Stimulated activated CD4-positive, alpha-beta T cell treated with anti-CD3 and anti-CD28 coated beads, Interleukin-1b, Interleukin-23, amount 100 ng/mL, for 4 hours (primary cell): ENCODE measurements at places on chromosomes 5 and 9.

DNA sequence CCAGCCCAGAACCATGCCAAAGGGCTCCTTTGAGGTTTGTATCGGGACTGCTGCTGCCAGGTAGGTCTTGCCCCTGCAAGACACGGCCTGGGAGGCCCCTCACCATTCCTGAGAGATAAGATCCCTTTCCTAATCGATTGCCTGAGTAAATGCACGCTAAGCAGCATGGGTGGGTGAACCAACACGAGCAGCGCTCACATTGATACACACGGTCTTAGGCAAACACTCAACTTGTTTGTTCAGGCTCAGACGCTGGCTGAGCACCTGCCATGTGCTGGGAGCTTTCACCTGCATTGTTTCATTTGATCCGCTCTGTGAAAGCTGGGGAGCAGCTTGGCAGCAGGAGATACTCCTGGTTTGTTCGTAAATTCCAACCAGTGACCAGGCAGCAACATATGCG lies 76.9 kb upstream of the NEURL1B start:
- no peak for DNase-seq

DNA sequence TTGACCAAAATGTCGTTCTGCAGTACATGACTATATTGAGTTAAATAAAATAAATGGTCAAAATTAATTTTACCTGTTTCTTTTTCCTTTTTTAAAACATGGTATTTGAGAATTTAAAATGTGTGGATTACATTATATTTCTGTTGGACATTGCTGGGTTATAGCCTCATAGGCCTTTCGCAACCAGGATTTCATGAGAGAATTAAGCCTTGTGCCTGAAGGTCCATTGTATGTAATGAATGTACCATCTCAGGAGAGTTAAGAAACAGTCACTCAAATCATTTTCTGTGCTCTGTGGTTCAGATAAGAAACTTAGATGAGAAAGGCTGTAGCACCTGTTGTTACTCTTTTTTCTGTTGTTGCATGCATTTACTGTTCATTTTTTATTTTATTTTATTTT lies 103.5 kb downstream of the ANGPTL2 start:
- no peak for DNase-seq

GRCh38 chr5:68381060-68381459 lies 165.5 kb downstream of the PIK3R1 start:
- DNase-seq, result no peak

GRCh38 chr9:130307667-130307943 lies 42.0 kb downstream of the HMCN2 start:
- no peak for DNase-seq

- no peak for DNase-seq
Measured at GRCh38 chr5:123046222-123046621, 9.7 kb upstream of the PPIC start.

GRCh38 chr9:114655689-114656088 lies 1.9 kb downstream of the TEX53 start:
- DNase-seq, result no peak
